Stimulated activated CD4-positive, alpha-beta T cell treated with anti-CD3 and anti-CD28 coated beads, TNF-alpha, amount 100 ng/mL, for 48 hours (primary cell): ENCODE measurements at places on chromosomes 5 and 9.

DNA sequence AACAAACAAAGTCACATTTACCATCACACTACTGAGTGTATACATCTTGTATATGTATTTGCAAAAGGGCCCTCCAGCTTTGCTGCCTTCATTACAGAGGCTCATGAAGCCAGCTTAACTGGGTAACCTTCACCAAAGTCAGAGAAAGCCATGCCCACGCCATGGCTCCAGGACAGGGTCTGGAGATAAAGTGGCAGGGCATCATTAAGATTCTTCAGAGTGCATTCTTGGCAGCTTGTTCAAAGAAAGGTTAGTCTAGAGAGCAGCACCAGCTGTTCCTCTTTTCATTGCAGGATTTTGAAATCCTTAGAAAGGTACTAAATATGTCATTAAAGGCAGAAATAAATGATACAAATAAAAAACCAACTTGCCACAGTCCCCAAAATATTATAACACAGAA is 333.2 kb downstream of the NDUFS4 start:
- no peak for DNase-seq

- DNase-seq: no peak
Measured at GRCh38 chr5:32726086-32726557, 15.0 kb downstream of the NPR3 start.

DNA sequence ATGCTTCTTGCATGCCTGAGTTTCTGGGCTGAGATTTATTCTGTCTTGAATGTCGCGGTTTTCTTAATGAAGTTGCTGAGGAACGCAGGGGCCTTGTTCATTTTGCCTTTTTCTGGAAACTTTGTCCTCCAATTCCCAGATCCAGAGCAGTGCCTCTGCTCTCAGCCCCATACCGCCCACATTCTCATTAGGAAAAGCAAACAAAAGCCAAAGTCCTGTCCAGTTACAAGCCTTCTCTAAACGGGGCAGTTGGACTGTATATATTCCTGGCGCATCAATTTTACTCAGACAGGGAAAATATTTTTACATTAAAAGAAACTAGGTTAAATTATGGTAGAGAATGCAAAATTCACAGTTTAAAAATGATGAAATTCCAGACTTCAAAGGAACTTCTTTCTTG is 1.2 kb upstream of the PSAT1 start:
- DNase-seq: no peak

GRCh38 chr5:173527671-173528070 is 88.8 kb downstream of the BOD1 start:
- no peak for DNase-seq

DNA sequence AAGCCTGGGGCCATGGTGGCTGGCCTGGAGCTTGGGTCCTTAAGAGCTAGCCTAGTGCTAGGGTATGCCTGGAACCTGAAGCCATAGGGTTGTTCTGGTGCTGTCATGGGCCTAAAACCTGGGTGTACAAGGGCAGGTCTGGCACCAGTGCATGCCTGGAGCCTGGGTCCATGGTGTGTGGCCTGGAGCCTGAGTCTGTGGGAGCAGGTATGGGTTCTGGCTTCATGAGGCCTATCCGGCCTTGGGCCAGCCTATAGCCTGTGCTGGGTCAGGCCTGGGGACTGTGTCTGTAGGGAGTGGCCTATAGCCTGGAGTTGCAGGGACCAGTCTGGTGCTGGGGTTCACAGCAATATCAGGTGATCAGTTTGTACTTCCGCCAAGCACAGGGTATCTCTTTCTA is 347.2 kb upstream of the MEF2C start:
- DNase-seq: no peak

GRCh38 chr5:39502704-39503103 is 77.9 kb upstream of the DAB2 start:
- DNase-seq: no peak

DNA sequence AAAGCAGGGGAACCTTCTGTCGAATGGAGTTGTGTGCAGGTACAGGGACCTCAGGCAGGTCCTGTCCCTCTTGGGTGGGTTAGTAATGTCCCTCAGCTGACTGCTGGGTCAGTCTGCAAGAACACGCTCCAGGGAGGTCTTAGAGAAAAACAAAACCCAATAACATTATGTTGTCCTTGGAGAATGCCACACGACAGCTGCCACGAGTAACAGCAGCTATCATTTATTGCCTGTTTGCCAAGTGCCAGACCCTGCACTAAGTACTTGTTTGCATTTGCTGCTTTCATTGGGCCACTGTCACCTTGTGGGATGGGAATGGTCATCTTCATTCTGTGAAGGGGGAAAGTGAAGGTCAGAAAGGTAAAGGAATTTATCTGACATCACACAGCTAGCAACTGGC is 310.3 kb downstream of the SLIT3 start:
- DNase-seq: no peak

GRCh38 chr5:32802764-32803163 is 91.6 kb downstream of the NPR3 start:
- no peak for DNase-seq

GRCh38 chr5:2660315-2660714 is 91.2 kb downstream of the IRX2 start:
- DNase-seq: no peak

- no peak for DNase-seq
Measured at GRCh38 chr5:74143721-74144330, 496.7 kb downstream of the ENC1 start.

DNA sequence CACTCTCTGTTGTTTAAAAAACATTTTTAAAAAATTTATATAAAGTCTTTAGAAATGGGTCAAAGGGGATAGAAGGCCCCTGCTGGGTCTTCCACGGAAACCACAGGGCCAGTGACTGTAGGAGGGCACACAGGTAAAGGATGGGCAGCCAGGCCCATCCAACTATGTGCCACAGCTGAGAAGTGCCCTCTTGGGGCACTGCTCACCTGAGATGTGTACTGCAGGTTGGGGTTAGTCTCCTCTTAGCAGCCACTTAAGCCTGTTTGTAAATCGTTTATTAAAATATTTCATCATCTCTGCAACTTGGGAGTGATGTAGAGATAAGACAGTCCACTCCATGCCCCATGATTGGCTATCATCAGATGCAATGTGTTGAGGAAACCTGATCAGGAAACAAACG is 222.4 kb downstream of the DIRAS2 start:
- no peak for DNase-seq

GRCh38 chr5:129392681-129393080 is 67.4 kb upstream of the ADAMTS19 start:
- DNase-seq: no peak

GRCh38 chr5:156423597-156423996 is 96.6 kb downstream of the SGCD start:
- DNase-seq: no peak

DNA sequence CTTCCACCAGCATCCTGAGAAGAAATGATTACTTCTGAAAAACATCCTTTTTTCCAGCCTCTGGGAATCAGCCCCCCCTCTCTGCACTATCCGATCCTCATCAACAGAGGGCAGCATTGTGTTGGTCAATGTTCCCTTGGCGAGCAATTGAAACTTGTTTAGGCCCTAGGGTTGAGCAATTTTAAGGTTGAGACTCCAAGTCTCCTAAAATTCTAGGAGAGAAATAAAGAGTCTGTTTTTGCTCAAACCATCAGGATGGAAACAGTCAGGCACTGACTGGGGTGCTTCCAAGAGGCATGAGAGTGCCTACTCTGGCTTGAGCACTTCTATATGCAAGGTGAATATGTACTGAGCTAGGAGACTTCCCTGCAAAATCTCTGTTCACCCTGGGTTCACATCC is 12.4 kb upstream of the CYFIP2 start:
- DNase-seq: no peak

GRCh38 chr9:2808105-2808504 is 35.8 kb downstream of the PUM3 start:
- DNase-seq: no peak

DNA sequence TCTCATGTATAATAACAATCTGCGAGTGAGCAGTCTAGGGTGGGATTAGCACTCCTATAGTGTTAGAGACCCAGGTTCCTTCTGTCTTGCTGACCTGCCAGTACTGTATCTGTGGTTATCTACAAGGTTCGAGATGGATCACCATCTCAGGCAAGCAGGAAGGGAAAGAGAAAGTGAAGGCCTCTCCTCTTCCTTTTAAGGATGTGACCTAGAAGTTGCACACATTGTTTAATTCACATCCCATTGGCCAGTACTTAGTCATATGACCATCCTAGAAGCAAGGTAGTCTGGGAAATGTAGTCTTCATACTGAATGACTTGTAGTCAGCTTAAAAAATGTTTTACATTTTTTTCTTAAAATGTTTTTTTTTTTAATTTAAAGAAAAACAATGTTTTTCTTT is 168.6 kb downstream of the CARTPT start:
- no peak for DNase-seq

- no peak for DNase-seq
Measured at GRCh38 chr9:7974335-7974960, 174.9 kb upstream of the DMAC1 start.
